NCI-H1930 (cell line): ENCODE measurements at places on chromosomes 5 and 9.

GRCh38 chr5:62954578-62954977 lies 376.0 kb downstream of the LRRC70 start:
- no peak for DNase-seq

GRCh38 chr5:149229298-149229937 lies 42.2 kb upstream of the AFAP1L1 start:
- DNase-seq, result no peak

- DNase-seq, result no peak
Measured at GRCh38 chr5:139283252-139284166, 10.0 kb upstream of the MATR3 start.

- DNase-seq, result no peak
Measured at GRCh38 chr9:18910435-18910834, 122.6 kb downstream of the SAXO1 start.

DNA sequence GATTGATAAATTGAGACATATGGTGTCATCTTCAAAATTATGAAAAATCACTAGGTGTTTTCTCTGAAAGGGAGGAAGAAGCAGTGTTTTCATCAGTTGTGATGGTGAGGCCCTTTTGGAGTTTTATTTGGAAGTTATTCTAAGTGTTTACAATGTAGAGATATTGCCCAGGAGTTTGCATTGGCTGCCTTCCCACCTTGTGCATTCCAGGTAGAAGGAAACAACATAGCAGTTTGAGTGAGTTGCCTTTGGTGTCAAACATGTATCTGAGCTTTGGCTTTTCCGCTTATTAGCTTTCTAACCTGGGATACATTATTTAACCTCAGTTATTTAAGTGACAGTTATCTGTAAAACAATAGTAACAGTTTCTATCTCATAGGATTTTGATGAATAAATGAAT lies 122.5 kb downstream of the SCAMP1 start:
- DNase-seq, result no peak
